ENCODE measurements at places on chromosomes 11 and 22.

- DNase-seq, result peak; percentile 17
These were observed 24.6 kb upstream of the P2RY2 start for GRCh38 chr11:73193251-73194033.

- DNase-seq, result peak; percentile 97
These were observed 26.0 kb downstream of the IL10RA start for GRCh38 chr11:118012083-118012669.

DNA sequence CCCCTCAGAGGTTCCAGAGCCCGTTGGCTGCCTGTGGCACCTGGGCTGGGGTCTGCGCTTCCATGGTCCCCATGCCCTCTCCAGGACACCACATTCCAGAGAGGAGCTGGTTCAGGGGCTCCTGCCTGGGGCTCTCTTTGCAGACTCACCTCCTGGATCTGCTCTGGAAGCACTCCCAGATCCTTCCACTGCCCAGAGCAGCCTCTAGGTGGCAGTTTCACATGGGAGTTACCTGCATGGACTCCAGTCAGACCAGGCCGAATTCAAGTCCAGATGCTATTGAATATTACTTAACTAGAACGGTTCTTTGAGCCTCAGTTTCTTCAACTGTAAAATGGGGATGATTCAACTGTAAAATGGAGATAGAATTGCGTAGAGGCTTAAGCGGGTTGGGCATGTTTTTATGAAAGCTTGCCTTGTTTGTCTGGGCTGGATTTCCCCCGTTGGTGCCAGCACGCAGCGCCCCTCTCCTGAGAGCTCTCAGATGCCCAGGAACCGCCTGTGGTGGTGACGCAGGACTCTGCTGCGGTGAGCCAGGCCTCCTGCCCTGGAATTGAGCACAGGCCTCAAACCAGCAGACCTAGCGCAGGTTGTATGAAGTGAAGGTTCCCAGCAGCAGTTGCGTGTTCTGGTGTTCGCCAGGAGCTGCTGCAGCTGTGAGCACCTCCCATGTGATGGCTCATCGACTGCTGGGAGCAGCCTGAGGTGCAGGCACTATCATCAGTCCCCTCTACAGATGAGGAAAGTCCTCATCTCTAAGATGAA is 44.2 kb downstream of the LMO1 start:
- DNase-seq, result peak; percentile 36

DNA sequence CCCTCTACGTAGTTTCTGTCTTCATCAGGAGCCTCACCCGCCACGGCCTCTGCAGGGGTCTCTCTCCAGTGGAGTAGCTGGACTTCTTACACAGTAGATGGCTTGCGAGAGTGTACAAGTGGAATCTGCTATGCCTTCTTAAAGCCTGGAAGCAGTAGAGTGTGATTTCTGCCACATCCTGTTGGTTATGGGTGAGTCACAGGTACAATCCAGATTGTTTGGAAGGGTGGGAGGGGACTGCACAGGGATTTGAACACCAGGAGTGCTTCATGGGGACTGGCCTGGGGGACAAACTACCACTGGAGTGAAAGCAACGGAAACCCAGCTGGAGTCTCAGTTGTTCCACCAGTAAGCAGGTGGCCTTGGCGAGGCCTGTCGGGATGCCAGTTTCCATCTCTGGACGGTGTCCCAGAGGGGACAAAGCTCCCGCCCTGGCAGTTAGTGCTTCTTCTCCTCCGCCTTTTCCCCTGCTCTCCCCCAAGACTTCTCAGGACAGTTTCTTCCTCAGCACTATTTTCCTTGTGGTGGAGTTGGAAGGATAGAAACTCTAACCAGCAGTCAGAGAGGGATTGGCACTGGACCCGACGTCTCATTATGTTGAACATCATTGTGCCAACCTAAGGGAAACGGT is 85.0 kb upstream of the RCN1 start:
- DNase-seq, result no peak

DNA sequence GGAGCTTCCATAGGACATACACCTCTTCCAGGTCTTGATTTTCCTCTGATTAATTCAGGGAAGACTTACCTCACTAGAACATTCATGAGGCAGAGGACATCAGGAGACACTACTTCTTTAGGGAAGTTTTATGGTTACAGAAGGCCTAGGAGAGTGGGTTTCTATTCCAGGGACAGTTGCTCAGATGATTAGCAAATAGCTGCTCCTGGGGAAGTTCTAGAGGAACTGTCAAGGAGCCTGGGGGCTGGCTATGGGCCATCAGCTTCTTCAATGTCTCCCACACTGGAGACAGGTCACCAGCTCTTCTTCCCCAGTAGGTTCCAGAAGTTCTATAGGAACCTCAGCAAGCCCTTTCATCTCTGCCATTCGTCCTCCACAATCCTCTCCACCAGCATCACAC is 11.5 kb upstream of the OR10A5 start:
- peak; percentile 35 for DNase-seq

- peak; percentile 1 for DNase-seq
These were observed 418.6 kb downstream of the FAM181B start for GRCh38 chr11:82315093-82315492.

GRCh38 chr11:14750911-14751310 is 107.3 kb downstream of the PDE3B start:
- no peak for DNase-seq

DNA sequence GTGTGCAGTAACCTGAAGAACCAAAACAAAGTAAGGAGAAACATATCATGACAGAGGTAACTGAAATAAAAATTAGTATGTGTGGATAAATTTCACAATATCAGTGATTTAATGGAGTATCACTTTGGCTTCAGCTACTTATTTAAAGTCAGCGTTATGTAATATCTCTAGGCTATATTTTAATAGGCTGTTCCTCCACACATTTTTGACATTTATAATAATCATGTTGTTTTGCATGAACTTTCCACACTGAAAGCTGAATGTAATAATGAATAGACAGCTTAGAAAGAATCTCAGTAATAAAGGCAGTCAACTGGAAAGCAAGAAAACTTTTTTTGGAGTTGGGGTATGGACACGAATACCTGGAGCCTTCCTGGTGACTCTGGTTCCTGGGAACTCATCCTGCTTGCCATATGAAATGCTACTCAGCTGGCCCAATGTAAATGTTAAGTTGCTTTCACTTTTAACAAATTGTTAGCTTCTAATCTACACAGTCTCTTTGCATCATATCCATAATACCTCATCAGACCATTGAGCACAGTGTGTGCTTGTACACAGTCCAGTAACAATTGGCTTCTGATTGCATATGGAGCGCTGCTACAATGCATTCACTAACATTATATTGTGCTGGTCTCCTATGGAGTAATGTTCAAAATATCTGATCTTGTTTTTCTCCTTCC is 257.7 kb downstream of the SOX6 start:
- no peak for DNase-seq

DNA sequence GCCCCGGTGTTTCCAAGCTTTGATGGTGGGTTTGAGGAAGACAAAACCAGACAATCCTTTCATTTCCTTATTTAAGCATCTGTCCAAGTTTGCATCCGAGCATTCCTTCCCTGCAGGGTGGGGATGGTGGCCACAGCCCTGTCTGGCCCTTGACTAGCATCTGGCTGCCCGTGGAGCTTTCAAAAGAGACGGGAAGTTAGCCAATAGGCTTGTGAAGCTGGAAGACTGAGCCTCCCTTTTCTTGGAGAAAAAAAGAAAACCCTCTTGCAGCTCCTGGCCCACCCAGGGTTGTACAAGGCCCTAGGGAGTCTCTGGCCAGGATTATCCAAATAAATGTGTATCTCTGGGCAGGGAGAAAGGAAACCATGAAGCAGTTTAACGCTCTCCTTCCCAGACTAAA is 60.6 kb downstream of the MICAL2 start:
- DNase-seq, result no peak

DNA sequence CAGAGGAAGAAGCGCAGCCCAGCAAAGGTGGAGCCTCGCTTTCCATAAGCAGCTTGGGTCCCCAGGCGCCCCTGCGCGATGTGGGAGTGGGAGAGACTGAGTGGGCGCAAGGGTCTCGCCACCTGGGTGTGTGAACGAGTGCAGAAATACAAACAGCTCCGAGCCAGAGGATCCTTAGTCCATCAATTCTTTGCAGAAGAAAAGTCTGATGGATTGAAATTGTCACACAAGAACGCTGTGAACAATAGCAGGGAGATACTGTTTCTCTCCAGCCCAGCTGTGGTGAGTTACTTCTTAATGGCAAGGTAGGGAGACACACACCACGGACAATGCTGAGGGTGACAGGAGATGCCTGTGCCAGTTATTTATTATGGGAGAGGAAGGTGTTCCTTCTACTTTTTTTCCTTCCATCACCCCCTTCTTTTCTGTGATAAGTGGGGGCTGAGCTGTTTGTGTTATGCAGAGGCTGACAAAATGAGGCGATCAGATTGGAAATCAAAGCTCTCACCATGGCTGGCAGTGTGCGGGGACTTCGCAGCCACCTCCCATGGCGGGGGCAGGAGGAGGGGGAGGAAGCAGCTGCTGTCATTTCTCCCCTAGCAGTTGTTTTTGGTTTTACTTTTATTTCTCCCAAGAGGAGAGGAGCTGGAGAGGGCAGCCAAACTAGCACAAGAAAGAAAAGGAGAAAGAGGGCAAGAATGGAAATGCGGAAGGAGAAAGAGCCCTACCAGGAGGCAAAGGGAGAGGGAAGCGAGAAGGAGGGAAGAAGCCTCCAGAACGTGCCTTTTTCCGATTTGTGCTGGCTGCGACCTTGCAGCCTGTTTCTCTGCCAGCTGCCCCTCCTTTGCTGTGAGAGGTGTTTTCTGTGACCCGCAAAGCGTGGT is 755.8 kb downstream of the NTM start:
- DNase-seq, result peak; percentile 9

- no peak for DNase-seq
These were observed 578.4 kb upstream of the CCDC90B start for GRCh38 chr11:83864412-83865057.

- no peak for DNase-seq
These were observed 59.4 kb downstream of the PPFIBP2 start for GRCh38 chr11:7573193-7573557.

DNA sequence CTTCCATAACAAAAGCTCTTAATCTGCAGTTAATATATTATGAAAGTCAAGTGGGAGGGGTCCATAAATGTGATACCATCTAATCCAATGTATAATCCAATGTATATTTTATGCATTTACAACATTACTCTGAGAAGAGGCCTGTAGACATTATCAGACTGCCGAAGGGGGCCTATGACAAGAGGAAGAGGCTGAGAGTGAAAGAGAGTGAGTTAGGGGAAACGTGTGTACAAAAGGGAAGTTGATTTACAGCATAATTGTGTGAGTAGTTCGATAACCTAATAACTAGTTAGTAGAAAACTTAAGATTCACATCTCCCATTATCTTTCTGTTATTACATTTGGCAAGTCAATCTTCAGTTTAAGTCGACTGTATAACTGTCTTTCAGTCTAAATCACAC is 86.6 kb downstream of the DDX10 start:
- DNase-seq, result no peak

DNA sequence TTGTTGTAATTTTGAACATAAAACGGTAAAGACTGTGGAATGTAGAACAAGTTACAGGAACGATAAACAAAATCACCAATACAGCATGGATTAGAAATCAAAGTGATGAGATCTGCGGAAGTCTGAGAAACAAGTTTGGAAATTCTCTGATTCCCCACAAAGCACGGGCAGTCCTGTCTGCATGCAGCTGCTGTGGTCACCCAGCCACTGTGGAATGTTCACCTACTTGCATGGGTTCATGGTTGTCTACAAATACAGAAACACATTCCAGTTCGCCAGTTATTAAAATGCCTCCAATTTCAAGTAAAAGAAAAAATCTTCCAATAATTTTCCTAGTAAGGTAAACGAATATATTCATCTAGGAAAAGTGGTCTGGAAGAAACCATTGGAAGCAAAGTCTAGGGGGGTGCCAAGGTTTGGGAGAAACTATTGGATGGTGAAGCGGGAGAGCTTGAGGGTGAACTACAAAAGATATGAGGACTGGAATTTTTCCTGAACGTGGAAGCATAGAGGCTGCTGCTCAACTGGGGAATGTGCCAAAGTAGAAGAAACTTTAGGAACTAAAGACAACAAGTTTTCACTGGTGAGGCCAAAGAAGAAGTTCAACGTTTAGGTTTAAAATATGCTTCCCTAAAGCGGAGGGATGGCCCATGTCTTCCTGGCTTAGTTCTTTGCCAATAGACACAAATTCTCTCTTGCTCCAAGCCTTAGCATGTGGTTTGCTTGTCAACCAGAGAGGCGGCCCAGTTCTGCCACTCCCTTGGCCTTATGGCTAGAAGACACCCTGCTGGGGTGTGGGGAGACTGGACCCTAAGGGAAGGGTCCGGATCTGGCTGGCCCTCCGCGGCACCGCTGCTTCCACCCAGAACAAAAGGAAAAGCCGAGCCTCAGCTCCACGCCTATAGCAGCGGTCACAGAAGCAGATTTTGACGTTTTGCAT is 70.2 kb downstream of the CTTN start:
- no peak for DNase-seq

DNA sequence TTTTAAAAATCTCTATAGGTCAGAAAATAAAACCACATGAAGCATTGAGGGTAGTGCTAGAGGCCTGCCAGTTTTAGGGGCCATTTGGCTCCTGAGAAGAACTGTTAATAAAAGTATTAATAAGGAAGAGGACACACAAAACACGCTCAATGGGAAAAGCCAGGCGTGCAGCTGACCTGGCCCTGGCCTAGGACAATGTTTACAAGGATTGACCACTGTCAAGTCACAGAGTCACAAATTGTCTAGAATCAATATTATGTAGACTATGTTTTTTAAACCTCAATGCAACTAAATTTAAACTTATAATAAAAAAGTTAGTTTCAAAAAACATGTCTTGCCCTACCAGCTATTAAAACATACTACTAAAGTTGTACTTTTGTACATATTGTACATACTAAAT is 89.4 kb downstream of the YAP1 start:
- DNase-seq, result no peak

- DNase-seq, result no peak
These were observed 58.4 kb downstream of the PISD start for GRCh38 chr22:31603574-31603973.

DNA sequence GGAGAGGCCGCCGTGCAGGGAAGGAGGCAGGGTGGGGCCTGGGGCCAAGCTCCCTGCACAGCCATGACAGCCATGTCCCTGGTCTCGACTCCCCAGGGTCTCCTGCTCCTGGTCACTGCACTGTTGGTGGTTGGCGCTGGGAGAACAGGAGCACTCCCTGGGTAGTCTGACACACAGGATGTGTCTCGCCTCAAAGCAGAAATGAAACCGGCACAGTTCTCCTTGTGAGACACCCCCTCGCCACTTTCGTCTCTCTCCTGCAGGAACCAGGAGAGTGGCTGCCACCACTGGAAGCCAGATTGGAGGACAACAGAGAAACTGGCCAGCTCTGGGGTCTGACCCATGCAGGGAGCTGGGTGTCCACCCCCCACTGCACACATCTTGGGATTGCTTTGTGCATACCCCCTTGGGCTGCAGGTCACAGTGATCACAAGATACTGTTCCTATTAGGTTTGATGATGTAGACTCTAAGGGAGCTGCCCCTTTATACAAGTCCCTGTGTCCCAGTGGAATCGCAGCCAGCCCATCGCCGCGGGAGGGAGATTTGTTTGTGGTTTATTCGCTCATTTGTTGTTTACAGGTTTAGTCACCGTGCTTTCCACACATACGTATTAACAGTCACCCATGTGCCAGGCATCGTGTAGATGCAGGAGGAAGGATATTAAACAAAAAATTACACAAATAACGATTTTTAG is 27.0 kb upstream of the YWHAH start:
- peak; percentile 82 for DNase-seq

Measured in inflammatory macrophage (primary cell).